ENCODE measurements at places on chromosomes 5 and 9.

- DNase-seq, result no peak
Measured at GRCh38 chr9:93107825-93108161, 11.8 kb downstream of the CARD19 start.

- DNase-seq, result no peak
Measured at GRCh38 chr5:65084795-65085515, 316.2 kb downstream of the CWC27 start.

GRCh38 chr5:157761690-157762621 is 18.4 kb downstream of the LSM11 start:
- DNase-seq, result peak; percentile 52

DNA sequence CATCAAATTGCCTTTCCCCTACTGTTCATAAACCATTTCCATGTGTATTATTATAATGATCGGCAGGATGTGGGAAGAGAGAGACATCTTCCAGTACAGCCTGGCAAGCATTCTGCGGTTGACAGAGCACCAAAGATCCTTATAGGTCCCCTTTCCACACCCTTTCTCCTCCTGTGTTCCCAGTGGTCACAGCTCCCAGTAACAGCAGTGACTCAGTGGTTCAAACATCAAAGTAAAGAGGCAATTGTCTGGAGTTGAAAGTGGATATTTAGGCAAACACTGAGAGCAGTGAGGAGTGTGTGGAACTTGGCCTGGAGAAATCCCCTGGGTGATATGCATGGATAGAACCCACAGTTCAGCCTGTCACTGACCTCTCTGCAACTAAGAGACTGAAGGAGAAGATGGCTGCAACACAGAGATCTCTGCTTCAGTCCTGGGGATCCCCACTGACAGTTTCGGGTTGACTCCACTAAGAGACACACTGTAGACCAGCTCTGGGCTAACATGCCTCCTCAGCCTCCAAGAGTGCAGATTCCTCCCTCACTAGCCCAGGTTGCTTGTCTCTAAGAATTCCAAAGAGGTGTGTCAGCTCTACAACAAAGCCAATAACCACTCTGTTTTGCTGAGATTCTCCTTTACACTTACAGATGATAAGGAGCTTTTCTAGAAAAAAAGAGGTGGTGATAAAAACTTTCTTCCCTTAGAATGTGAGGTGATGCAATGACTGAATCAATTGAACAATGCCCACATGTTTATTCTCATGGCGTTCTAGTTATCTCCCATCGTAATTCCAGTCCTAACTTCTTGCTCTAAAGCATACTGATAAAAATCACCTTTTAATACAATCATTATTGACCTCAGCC is 94.4 kb upstream of the IL6ST start:
- DNase-seq, result peak; percentile 83

DNA sequence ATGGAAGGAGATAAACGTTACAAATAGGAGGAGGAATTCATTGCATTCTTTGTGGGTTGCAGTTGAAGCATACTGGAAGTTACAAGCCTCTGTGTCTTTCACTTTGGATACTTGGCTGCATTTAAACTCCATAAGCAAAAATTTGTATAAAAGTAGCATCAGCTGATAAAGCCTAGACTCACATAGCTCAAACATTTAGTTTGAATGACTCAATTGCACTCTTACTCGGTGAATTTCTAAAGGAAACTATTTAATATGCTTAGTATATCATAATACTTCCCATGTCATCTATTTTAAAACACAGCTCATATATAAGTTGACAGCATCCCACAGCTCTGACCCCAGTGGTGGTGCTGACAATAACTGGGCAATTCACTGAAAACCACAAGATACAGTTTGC is 596.6 kb upstream of the ZNF608 start:
- DNase-seq, result peak; percentile 93

- no peak for DNase-seq
Measured at GRCh38 chr5:38590838-38591522, 34.5 kb upstream of the LIFR start.

DNA sequence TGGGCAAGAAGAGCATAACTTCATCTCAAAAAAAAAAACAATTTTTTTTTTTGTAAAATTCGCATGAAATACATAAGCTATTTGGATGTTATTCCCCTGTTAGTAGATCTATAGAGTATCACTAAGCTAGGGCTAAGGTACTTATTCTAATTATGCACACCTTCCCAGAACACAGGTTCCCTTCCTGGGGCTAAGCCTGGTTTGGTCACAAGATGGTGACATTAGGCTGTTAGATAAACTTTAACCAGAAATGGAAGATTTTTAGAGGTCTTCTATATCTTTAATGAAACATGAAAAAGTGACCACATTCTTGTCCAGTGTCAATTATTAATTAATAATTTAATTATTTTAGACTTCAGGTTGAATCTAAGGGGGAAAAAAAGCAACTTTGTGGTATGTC is 433.5 kb downstream of the CDH18 start:
- no peak for DNase-seq

DNA sequence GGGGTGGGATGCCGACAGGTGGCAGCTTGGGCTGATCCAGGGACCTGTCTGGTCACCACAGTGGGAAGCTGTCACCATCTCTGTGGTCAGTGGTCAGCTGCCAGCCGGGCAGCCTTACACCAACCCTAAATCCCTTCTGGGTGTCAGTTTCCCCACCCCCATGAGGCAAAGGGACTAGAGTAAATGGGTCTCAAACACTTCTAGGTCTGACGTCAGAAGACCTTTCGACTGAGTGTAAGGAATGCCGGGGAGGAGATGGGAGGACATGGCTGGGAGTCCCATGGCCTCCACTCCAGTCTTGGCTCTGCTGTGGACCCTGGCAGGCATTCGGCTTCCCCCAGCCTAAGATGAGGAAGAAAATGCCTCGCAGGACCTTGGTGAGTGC is 40.3 kb upstream of the SLC25A51 start:
- DNase-seq, result peak; percentile 42

DNA sequence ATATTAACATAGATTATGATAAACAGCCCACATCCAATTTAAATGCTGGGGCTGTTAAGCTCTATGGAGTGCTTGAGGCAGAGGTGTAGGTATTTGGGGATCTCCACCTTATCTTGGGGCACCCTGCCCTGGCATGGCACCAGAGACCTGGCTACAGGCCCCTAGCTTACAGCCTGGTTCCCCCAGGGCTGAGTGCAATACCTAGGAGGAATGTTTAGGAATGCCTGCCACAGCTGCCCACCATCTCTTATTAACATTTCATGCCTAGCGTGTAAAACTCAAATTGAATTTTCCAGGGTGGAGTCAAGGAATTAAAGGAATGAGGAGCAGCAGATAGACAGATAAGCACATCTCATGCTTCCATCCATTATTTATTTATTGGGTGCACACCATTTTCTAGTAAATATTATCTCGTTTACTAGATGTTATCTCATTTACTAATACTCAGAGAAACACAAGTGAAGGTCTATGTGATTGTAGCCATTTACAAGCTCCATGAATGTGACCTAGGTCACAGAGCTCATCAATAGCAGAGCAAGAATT is 55.6 kb upstream of the TNFSF8 start:
- DNase-seq, result no peak

- DNase-seq, result peak; percentile 73
Measured at GRCh38 chr5:124061663-124062062, 549.7 kb downstream of the CSNK1G3 start.

DNA sequence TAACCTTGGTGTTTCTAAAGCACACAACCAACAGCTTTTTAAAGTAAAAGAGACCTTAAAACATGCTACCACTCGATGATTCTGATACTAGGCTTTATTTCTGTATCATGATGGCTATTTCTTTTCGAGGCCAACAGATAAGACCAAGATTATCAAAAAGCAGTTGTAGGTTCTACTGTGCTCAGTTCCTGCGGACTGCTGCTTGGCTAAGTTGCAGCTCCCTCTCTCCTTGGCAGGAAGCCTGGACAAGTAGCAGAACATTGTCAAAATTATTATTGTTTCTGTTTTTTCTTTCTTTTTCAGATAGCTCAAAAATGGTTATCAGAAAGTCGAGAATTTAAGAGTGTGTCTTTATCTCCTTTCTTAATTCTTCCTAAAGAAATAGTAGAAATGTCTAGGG is 607.6 kb downstream of the PTPRD start:
- DNase-seq, result no peak

- DNase-seq, result no peak
Measured at GRCh38 chr5:9494301-9494700, 51.6 kb downstream of the SEMA5A start.

GRCh38 chr9:4009006-4009511 is 290.8 kb downstream of the GLIS3 start:
- DNase-seq, result peak; percentile 74

GRCh38 chr9:36250079-36250478 is 8.2 kb downstream of the GNE start:
- no peak for DNase-seq

GRCh38 chr5:135134691-135135381 is 100.8 kb upstream of the PITX1 start:
- no peak for DNase-seq

DNA sequence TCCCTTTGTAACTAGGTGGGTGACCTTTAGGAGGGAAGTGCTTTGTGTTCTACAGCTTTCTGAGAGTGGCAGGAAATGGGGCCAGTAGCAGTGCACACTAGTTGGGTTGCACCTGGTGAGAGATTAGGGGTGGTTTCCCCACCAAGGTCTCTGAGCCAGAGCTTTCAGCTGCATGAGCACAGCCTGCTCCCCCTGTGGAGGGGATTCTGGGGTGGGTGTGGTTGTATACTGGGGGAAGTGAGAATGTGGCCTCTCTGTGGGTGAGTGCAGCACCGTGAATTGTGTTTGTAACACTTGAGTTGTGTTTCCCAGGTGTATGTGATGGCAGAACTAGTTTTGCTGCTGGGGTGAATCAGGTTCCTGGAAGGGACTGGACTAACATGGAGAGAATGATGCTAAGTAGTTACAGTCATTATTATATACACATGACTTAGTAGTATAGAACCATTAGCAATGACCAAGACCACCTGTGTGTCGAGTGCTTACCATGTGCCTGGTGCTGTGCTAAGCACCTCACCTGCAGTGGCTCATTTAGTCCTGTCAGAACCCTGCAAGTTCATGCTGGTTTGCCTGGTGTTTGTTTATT is 11.8 kb upstream of the CXXC5 start:
- DNase-seq, result no peak

GRCh38 chr5:166948679-166949078 is 1342.8 kb upstream of the WWC1 start:
- no peak for DNase-seq

DNA sequence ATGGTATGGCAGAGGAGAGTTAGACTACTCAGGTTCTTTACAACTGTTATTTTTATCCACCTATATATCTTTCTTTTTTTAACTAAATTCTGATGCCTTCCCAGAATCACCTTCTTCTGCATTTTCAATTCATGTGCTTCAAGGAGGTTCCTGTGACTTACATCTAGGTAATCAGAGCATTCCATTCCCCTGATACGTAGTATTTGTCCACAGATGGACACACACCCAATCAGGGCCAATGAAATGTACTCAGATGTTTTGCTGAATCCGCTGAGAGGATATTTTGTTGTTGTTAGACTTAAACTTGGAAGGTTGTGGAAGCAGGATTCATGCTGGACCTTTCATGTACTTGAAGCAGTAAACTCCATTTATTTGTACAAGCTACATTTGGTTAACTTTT is 159.4 kb upstream of the FER start:
- no peak for DNase-seq

DNA sequence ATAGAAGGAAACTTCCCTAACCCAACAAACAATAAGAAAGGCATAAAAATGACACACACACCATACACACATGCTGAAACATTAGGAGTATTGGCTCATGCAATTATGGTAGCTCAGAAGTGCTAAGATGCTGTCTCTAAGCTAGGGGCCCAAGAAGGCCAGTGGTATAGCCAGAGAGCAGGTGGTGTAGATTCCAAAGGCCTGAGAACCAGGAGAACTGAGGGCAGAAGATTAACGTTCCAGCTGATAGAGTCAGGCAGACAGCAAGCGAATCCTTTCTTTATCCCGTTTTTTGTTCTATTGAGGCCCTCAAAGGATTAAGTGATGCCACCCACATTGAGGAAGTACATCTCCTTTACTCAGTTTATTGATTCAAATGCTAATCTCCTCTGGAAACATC is 262.9 kb downstream of the EPB41L4A start:
- no peak for DNase-seq

DNA sequence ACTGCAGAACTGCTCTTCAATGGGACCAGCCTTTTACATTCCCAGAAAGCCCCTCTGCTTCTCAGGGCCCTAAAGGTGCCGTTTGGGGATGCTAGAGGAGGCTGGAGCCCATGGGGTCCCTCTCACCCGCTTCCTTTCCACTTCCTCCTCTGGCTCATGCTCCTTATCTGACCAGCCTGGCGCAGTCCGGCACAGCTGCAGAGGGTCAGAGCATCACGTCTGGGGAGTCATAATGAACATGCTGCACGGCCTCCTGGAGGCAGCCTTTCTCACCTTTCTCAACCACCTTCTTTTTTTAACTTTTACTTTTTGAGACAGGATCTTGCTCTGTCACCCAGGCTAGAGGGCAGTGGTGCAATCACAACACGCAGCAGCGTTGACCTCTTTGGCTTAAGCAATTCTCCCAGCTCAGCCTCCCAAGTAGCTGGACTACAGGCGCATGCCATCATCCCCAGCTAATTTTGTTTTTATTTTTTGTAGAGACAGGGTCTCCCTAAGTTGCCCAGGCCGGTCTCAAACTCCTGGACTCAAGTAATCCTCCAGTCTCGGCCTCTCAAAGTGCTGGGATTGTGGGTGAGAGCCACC is 15.1 kb upstream of the TCF7 start:
- no peak for DNase-seq

GRCh38 chr9:135103931-135104639 is 16.6 kb downstream of the OLFM1 start:
- DNase-seq, result no peak

- no peak for DNase-seq
Measured at GRCh38 chr9:137367506-137368430, 55.2 kb downstream of the EXD3 start.

- DNase-seq, result no peak
Measured at GRCh38 chr5:95946451-95946850, 15.2 kb downstream of the ELL2 start.

DNA sequence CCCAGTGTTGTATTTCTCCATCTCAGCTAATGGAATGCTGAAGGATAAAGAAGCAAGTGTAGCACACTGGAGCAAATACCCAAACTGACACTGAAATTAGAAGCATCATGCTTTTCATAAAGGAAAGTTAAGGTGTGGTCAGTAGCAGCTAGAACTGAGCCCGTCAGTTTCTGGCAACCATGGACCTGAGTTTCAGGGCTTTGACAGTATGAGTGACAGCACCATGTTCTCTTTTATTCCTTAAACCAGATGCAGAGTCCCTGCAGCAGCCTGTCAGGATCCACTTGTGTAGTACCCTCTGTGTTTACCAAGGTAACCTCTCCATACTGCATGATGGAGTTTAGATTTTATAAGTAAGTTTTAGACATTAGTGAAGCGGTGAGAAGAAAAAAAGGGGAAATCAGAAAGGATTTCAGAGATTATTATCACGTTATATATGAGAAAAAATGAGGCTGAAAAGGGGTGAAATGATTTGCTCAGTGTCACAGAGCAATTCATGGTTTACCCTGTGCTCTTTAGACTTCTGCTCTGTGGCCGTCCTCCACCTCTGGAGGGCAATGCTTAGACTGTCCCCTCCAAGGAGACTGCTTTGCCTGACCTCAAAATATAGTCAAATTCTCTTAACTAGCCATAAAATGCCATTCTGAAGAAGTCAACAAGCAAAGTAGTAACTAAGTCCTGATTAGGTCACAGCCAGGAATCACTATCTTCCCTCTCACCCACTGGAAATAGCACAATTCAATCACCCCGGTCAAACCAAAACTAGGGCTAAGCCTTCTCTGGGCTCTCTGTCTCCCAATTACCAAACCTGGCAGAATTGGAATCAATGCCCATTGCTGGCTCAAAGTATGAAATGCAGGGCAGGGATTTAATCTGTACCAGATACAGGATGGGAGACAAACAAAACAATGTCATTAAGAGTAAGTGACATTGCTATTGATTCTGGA is 10.5 kb upstream of the MYOT start:
- no peak for DNase-seq

GRCh38 chr9:3541206-3541605 is 15.4 kb upstream of the RFX3 start:
- DNase-seq, result no peak

All from astrocyte (in vitro differentiated cells and primary cell).